HepG2 (cell line): ENCODE measurements at places on chromosomes 1 and 21.
A peak's percentile ranks its signal among the peaks of the same experiment; 100 is the strongest.

DNA sequence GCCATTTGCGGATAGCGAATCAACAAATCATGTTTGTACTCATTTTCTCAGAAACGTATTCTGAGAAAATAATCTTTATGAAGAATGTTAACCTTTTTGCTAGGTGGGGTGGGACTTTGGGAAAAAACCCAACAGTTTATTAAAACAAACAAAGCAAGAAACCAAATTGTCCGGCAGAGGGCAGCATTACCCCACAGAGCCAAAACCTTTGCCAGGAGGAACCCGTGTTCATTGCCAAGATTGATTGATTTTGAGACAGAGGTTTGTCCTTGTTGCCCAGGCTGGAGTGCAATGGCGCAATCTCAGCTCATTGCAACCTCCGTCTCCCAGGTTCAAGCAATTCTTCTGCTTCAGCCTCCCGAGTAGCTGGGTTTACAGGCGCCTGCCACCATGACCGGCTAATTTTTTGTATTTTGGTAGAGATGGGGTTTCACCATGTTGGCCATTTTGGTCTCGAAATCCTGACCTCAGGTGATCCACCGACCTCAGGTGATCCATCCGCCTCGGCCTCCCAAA is 70.8 kb upstream of the RHOU start:
- no peaks in the 10 kb centered on the region for H3K36me3 ChIP-seq
- H3K27me3 ChIP-seq = no peaks in the 10 kb centered on the region
- H3K4me1 ChIP-seq = peaks cover 17% of the 10 kb centered on the region
- peak; percentile 68 for DNase-seq

- DNase-seq = no peak
- peaks cover 31% of the 10 kb centered on the region for H3K4me1 ChIP-seq
- H3K4me3 ChIP-seq = no peak overlapping the region
- H3K36me3 ChIP-seq = peaks cover 19% of the 10 kb centered on the region
Measured at GRCh38 chr1:228093050-228093906, 9.8 kb downstream of the C1orf35 start.

- no peak overlapping the region for H3K27ac ChIP-seq
- DNase-seq = no peak
- H3K4me3 ChIP-seq = no peak overlapping the region
- H3K36me3 ChIP-seq = no peaks in the 10 kb centered on the region
- no peaks in the 10 kb centered on the region for H3K4me1 ChIP-seq
- H3K27me3 ChIP-seq = no peaks in the 10 kb centered on the region
Measured at GRCh38 chr1:186865253-186865652, 36.5 kb downstream of the PLA2G4A start.

DNA sequence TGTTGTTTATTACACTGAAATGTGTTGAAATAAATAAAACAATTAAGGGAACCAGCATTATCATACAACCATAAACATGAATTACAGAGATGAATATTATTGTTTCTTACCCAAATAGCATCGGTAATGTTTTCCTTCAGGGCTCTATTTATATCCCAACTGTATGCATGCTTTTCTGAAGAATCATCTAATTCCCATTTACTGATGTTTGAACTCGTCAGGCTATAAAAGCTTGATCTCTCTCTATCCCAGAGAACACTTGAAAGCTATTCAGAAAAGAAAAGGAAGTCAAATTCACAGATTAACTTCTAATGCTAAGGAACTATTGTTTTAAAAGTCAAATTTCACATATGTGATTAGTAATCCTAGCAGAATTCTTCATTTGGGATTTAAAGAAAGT is 12.4 kb downstream of the NUP133 start:
- H3K27me3 ChIP-seq = no peaks in the 10 kb centered on the region; the same call in 1 of the 2 replicates
- peaks cover 75% of the 10 kb centered on the region for H3K36me3 ChIP-seq
- no peak overlapping the region for H3K27ac ChIP-seq
- no peak overlapping the region for H3K4me3 ChIP-seq
- 0 out of 2 replicates have a peak, but pooled peaks cover 8% of the 10 kb centered on the region for H3K4me1 ChIP-seq
- DNase-seq = no peak

DNA sequence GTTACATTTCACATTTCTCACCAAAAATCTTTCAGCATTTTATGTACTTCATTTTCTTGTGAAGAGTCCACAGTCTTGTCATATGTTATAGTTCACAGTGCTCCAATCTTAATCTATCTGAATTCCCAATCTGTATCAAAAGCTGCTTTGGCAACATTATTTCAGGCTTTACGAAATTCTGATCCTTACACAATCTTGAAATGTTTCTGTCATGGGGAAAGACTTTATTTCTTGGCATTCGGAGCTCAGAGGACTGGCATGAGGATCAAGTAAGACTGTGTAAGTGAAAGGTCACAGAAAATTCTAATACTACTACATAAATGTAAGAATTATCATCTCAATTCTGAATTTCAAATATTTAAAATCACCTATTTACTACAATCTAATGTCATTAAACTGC is 2.0 kb downstream of the USP33 start:
- H3K4me1 ChIP-seq = peaks cover 29% of the 10 kb centered on the region
- no peaks in the 10 kb centered on the region for H3K27me3 ChIP-seq
- H3K4me3 ChIP-seq = peak overlapping the region; percentile 95
- no peak for DNase-seq
- H3K27ac ChIP-seq = no peak overlapping the region

DNA sequence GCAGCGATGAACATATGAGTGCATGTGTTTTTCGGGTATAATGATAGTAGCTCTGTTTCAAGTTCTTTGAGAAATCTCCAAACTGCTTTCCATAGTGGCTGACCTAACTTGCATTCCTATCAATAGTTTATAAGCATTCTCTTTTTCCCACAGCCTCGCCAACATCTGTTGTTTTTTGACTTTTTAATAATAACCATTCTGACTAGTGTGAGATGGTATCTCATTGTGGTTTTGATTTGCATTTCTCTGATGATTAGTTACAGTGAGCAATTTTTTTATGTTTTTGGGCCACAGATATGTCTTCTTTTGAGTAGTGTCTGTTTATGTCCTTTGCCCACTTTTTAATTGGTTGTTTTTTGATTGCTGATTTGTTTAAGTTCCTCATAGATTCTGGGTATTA is 10.6 kb upstream of the RUNX1 start:
- no peak overlapping the region for H3K27ac ChIP-seq
- H3K4me3 ChIP-seq = no peak overlapping the region
- H3K36me3 ChIP-seq = no peaks in the 10 kb centered on the region
- DNase-seq = no peak
- no peaks in the 10 kb centered on the region for H3K27me3 ChIP-seq
- H3K4me1 ChIP-seq = no peaks in the 10 kb centered on the region

- H3K27ac ChIP-seq = no peak overlapping the region
- no peak for DNase-seq
- H3K36me3 ChIP-seq = no peaks in the 10 kb centered on the region
- no peak overlapping the region for H3K4me3 ChIP-seq
Measured at GRCh38 chr1:206029484-206029883, 5.8 kb upstream of the CTSE start.

GRCh38 chr1:25729790-25730644 is 70.0 kb upstream of the SELENON start:
- H3K36me3 ChIP-seq = no peaks in the 10 kb centered on the region
- H3K27ac ChIP-seq = no peak overlapping the region
- no peak for DNase-seq
- no peak overlapping the region for H3K4me3 ChIP-seq
- H3K4me1 ChIP-seq = peaks cover 15% of the 10 kb centered on the region

DNA sequence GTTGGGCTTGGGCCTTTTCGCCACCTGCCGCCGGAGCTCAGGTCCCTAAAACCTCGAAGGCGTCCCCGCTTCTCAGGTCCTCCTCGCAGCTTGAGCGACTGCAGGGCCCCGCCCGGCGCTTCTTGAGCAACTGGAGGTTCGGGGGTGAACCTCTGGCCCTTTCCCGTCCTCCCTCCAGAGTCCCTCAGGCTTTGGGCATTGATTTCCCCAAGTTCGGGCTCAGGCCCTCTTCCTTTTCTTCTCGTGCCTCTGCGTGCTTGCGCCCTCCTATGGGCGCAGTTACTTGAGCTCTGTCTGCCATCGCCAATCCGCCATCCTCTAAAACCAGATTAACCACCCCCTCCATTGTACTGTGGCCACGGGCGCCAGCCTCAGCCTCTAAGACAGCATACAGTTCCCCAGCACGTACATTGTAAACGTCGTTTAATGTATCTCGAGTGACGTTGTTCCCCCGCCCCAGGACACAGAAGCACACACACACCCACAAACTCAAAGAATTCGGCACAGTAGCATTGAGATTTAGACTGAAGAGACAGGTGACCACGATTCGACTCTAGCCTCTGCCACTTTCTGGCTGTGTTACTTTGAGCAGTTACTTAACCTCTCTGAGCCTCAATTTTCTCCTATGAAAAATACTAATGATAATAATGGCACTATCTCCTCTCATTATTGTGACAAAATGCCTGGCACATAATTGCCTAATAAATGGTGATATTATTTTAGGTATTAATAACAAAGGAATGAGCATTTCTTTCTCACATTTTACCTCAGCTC is 22.6 kb downstream of the BTG2 start:
- no peak overlapping the region for H3K27ac ChIP-seq
- 0 out of 2 replicates have a peak, but pooled peaks cover 5% of the 10 kb centered on the region for H3K27me3 ChIP-seq
- peak overlapping the region; percentile 68; the same call in 1 of the 2 replicates for H3K4me3 ChIP-seq
- DNase-seq = no peak
- peaks cover 45% of the 10 kb centered on the region for H3K4me1 ChIP-seq

DNA sequence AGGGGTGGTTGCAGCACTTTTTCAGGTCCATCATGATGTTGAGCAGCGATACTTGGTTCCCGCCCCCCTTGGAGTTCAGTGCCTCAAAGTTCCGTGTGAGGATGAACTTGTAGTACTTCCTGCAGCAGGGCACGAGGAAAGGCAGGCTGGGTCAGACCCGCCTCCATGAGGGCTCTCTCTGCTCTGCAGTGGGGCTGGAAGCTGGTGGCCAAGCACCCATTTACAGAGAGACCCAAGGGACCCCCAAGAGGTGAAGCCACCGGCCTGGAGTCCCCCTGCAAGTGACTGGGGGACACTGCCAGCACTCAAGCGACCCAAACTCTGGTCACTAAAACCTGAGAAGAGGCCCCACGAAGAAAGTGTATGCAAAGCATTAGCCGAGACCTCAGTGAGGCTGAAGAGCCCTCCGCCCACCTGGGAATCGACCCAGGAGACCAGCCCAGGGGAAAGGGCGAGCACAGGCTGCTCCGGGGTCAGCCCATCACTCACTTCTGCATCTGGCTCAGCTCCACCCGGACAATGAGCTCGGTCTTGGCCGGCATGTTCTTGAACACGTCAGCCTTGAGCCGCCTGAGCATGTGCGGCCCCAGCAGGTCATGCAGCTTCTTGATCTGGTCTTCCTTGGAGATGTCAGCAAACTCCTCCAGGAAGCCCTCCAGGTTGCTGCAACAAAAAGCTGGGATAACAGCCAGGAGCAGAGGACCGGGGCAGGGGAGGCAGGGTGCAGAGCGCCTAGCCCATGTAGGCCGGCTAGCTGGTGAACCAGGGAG is 45.2 kb downstream of the CHD5 start:
- H3K27ac ChIP-seq = no peak overlapping the region
- H3K4me3 ChIP-seq = no peak overlapping the region
- peaks cover 7% of the 10 kb centered on the region for H3K27me3 ChIP-seq
- no peak for DNase-seq

DNA sequence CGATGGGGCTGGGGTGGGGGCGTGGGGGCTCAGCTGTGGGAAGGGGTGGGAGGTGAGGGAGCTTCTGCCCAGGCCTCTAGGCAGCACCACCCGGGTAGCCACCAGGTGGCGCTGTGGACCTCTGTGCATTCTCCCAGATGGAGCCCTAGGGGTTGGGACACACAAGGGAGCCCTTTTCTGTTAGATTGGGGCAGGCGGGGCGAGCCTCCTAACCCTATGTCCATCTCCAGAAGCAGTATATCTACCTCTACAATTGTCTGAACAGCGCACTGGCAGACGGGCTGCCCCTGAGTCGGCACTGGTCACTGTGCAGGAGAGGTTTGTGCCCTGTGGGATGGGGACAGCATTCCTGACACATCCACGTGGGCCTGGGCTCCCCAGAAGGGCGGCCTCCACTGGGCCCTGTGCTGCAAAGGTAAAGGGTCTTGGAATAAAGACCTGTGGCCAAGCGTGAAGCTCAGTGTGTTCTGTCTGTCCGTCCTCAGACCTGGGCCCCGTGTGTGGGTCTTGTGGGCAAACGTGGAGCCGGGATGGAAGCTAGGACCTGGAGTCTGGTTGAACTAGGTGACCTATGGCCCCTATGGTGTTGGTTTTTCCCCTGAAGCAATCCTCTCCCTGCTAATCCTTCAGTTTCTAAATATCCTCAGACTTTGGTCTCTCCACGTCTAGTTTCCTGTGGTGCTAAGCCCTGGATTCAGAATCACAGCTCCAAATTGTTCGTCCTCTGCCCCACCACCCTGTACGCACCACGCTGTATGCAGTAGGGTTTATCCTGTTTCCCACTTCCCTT is 4.4 kb upstream of the LGR6 start:
- H3K27ac ChIP-seq = peak overlapping the region; percentile 93
- DNase-seq = peak; percentile 83
- H3K4me3 ChIP-seq = peak overlapping the region; percentile 52
- no peaks in the 10 kb centered on the region for H3K36me3 ChIP-seq

- H3K4me3 ChIP-seq = no peak overlapping the region
- peaks cover 54% of the 10 kb centered on the region for H3K4me1 ChIP-seq
- no peaks in the 10 kb centered on the region for H3K27me3 ChIP-seq
- no peaks in the 10 kb centered on the region for H3K36me3 ChIP-seq
Measured at GRCh38 chr1:45097079-45097478, 85.0 kb downstream of the UROD start.

- no peak overlapping the region for H3K27ac ChIP-seq
- no peaks in the 10 kb centered on the region for H3K4me1 ChIP-seq
- H3K36me3 ChIP-seq = no peaks in the 10 kb centered on the region
- H3K4me3 ChIP-seq = no peak overlapping the region
- H3K27me3 ChIP-seq = no peaks in the 10 kb centered on the region
- DNase-seq = no peak
Measured at GRCh38 chr1:199029855-199030254, 391.0 kb downstream of the PTPRC start.

DNA sequence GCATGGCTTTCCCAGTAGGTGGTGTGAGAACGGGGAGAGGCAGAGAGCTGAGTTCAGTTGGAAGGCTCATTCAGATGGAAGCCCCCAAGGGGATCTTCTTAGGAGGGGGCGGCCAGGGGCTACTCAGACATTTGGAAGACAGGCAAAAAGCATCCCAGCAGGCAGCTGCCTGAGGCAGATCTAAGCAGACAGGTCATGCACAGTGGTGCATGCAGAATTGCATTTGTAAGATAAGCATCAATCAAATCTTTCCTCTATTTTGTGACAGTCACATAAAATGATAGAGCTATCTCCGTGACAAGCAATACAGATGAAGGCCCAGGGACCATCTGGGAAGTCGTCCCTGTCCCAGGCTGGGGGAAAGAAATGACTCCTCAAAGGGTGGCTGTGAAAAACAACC is 3.8 kb downstream of the RAB3B start:
- H3K27ac ChIP-seq = no peak overlapping the region
- peaks cover 5% of the 10 kb centered on the region for H3K4me1 ChIP-seq
- H3K27me3 ChIP-seq = peaks cover 2% of the 10 kb centered on the region; the same call in 1 of the 2 replicates
- DNase-seq = no peak
- no peaks in the 10 kb centered on the region for H3K36me3 ChIP-seq

DNA sequence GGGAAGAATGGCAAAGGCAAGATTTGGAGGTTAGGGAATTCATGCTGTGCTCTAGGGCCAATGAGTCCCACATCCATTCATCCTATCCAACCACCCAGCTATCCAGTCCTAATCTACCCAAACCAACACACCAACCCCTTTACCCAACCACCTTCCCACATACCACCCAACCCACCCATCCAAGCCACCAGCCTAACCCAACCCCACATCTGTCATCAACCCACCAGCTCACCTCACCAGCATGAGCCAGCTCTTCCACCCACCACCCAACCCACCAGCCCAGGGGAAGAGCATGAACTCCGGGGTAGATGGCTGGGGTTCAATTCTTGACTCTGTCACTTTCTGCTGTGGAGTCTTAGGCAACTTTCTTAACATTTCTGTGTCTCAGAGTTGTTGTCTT is 35.9 kb upstream of the DISP3 start:
- H3K27me3 ChIP-seq = peaks cover 3% of the 10 kb centered on the region; the same call in 1 of the 2 replicates
- H3K4me3 ChIP-seq = no peak overlapping the region
- H3K36me3 ChIP-seq = no peaks in the 10 kb centered on the region
- no peak for DNase-seq
